ENCODE measurements at places on chromosomes 11 and 22. TPM values are rescaled to one million over a fixed set of nuclear protein-coding genes. Genes with fewer than 3 reads are reported as not detected.
A peak's percentile ranks its signal among the peaks of the same experiment; 100 is the strongest.

- peak; percentile 46 for DNase-seq
Observed at GRCh38 chr11:6604081-6604626, 580 bp downstream of the ILK start.

Gene RAG2
- 0.37 TPM for polyA plus RNA-seq

DNA sequence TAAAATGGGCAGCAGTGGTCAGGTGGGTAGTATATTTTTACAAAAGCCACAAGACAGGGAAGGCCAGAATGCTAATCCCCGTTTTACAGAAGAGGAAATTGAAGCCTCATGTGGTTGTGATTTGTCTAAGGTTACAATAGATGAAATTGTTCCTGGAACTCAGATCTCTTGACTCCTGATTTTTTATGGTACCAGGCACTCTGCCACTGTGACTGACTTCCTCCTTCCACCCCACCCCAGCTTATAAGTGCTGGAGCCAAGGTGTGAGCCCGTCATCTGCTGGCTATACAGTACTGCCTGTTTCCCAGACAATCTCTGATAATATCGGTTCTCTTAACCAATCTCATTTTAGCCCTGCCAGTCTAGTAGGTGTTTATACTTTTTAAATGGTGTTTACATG lies 1.9 kb downstream of the SLC5A1 start:
- DNase-seq: no peak

Gene TUBA8
- polyA plus RNA-seq: 2.7 TPM
